Mucosa of gallbladder (tissue), 1 donor: ENCODE measurements at places on chromosomes 4 and X.

- peak; percentile 68 for DNase-seq
These were observed 69.8 kb downstream of the DTHD1 start for GRCh38 chr4:36351082-36351666.

GRCh38 chr4:76546759-76547742, 112.0 kb downstream of the SHROOM3 start:
- DNase-seq, result peak; percentile 46

GRCh38 chr4:173821036-173821435, 291.0 kb upstream of the HAND2 start:
- no peak for DNase-seq

- DNase-seq, result no peak
These were observed 48.1 kb downstream of the NRK start for GRCh38 chrX:105870445-105870844.

DNA sequence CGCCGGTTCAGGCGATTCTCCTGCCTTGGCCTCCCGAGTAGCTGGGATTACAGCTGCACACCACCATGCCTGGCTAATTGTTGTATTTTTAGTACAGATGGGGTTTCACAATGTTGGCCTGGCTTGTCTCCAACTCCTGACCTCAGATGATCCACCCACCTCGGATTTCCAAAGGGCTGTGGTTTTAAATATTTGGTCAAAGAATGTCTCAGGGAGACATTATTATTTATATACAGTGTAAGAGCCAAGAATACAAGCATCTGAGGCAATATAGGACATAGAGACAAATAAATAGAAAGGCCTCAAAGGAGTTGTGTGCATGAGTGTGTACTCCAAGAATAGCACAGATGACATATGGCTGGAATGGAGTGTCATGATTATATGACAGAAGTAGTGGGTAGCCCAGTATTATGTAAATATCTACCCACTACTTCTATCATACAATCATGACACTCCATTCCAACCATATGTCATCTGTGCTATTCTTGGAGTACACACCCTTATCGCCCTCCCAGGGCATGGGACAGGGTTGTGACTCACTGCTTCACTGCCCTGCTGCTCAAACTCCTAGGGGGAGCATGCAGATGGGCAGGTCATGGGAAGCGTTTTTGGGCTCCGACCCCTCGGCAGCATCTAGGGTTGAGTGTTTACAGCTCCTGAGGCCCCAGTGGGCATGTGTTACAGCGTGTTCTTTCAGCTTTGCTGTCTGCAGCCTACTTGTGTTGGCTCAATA, 1649.8 kb upstream of the PCDH10 start:
- DNase-seq, result no peak

DNA sequence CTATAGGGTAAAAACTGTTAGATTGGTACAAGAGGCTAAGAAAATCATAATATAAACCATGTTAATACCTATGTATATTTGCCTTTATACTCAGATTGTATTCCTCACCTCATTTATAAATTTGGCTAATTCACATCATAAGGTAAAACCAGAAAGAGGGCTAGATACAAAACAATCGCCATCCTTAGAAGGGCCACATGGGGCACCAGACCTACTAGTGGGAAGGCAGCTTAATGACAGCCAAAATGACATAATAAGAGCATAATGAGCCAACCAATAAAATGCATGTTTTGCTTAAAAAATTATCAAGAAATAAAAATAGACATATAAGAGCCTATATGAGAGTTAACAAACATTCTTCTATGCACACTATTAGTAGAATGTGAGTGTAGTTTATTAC, 107.3 kb upstream of the PRDX4 start:
- no peak for DNase-seq

DNA sequence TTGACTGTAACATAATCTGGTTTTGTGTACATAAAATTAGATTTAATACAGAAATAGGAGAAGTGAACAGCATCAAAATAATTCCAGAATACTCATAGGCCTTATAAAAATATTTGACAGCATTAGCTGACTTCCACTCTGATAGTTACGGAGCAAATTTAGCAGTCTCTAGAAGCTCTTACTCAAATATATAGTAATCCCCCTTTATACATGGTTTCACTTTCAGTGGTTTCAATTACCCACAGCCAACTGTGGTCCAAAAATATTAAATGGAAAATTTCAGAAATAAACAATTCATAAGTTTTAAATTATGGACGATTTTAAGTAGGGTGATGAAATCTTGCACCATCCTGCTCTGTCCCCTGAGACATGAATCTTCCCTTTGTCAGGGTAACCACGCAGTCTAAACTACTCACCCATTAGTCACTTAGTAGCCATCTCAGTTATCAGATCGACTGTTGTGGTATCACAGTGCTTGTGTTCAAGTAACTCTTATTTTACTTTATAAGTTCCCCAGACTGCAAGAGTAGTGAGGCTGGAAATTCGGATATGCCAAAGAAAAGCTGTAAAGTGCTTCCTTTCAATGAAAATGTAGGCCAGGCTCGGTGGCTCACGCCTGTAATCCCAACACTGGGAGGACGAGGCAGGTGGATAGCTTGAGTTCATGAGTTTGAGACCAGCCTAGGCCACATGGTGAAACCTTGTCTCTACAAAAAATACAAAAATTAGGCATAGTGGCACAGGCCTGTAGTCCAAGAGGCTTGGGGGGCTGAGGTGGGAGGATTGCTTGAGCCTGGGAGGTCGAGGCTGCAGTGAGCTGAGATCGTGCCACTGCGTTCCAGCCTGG, 17.2 kb upstream of the RTL9 start:
- DNase-seq, result no peak

GRCh38 chrX:13235930-13236329, 83.9 kb downstream of the ATXN3L start:
- no peak for DNase-seq

GRCh38 chrX:46254641-46255040, 290.6 kb downstream of the ZNF674 start:
- DNase-seq, result no peak

GRCh38 chr4:52949336-52949735, 87.2 kb downstream of the RASL11B start:
- DNase-seq, result no peak

GRCh38 chr4:165367040-165367439, 11.8 kb upstream of the CPE start:
- DNase-seq, result no peak

- DNase-seq, result no peak
These were observed 197.8 kb downstream of the EDA start for GRCh38 chrX:69813677-69814076.

- DNase-seq, result no peak
These were observed 99.9 kb upstream of the RAPGEF2 start for GRCh38 chr4:159002950-159003349.

DNA sequence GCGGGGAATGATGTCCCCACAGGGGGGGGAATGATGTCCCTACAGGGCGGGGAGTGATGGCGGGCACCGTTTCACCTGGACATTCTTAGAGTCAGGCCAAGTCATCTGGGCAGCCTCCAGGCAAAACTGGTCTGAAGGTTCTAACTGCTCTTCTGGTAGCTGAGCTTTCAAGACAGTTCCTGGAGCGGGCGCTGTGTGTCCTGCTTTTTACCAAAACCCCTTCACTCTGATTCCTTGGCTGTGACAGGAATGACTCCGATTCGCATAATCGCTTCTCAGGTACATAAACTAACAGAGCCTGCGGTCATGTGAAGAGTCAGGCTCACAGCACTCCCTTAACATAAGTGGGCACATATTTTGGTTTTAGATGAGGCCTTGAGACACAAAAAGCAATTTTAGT, 836.0 kb downstream of the TRIML1 start:
- DNase-seq, result no peak
